ENCODE measurements at places on chromosomes 6 and 20.

DNA sequence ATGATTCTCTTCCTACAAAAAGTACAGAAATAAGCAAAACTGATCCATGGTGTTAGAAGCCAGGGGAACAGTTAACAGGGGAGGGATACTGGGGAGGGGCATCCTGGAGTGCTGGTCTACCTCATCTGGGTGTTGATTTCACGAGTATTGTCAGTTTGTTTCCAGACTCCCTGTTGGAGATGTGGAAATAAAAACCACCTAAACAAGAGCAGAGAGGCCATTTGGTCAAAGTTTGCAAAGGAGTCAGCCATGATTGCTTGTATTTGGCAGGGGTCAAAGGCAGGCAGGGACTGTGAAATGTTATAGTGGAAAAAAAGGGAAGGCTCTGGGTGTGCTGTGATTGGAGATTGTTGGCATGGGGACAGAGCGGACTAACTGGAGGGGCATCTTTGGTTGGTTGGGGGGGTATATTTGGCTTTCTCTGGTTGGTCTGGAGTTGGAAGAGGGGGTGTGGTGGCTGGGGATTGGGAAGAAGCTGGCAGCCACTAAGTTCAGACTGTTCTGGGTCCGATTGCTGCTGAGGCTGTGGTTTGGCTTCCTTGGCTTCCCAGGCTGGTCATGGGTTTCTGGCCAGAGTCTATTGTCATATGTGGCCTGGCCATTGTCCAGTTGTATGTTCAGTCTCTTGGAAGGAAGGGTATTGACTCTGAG is 14.9 kb upstream of the PANK2 start:
- DNase-seq, result no peak

DNA sequence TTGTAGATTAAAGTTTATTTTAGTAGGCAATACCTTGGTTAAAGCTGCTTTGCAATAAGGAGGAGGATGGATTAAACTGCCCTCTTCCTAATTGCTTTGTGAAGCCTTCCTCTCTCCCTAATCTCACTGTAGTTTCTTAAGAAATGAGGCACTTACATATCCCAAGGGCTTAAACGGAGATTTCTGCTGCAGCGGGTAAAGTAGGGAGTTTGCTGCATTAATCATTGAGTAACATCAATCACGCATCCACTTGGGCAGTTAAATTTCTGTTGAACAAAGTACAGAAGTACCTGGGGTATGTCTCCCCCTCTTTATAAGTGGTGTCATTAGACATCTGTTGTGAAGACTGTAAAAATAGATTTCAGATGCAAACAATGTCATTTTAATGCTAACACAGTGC is 29.5 kb upstream of the ARID1B start:
- no peak for DNase-seq

GRCh38 chr20:38804682-38805501 is 605 bp upstream of the PPP1R16B start:
- DNase-seq, result peak; percentile 96

DNA sequence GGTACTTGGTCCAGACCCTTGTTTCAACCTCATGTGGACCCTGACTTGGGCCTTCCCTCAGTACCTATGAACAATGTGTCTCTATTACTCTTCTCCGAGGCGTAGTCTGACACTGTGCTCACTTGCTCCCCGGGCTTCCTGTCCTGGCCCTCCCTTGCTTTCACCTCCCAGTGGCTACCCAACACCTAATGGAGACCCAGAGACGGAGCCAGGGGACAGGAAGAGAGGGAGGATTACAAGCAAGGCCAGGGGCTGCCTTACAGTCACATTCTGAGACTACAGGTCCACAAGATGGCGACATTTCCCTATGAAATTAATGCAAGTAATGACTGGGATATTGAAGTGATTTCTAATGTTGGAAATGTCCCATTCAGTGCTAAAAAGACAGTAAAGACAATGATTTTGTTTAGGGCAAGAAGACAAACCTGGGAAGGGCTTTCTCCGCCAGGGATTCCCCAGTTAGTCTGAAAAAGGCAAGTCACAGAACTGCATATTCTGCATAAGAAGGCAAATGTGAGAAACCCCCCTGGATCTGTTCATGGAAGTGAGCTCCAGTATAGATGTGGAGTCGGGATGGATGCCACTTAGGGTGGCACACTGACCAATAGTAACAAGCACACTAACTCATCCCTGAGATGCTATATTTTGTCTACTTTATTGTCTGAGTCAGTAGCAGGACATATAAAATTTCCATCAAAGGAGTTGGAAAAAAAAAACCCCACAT is 44.0 kb upstream of the ZBTB24 start:
- DNase-seq, result peak; percentile 44

DNA sequence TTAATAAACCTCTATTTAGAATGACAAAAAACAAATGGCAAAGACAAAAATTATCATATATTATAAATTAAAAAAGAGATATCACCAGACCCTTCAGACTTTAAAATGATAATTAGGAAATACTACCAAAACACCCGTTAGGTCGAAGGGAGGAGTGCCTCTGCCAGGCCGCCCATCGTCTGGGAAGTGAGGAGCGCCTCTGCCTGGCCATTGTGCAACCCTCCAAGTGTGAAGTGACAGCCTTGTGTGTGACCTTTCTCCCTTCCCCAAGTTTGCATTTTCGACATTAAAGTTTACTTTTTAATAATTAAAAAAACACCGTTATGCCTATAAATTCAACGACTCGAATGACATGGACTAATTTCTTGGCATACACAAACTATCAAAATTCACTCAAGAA is 64.5 kb upstream of the TASP1 start:
- DNase-seq, result no peak

GRCh38 chr6:156687789-156688619 is 89.2 kb upstream of the ARID1B start:
- peak; percentile 1 for DNase-seq

GRCh38 chr20:46999801-47000465 is 105.3 kb downstream of the EYA2 start:
- no peak for DNase-seq

GRCh38 chr6:100134297-100134696 is 140.3 kb upstream of the MCHR2 start:
- no peak for DNase-seq

- DNase-seq, result no peak
Observed at GRCh38 chr20:46014517-46015396, 6.0 kb downstream of the MMP9 start.

GRCh38 chr6:3471711-3472110 is 14.9 kb upstream of the SLC22A23 start:
- no peak for DNase-seq

GRCh38 chr6:55902796-55903195 is 27.4 kb upstream of the BMP5 start:
- no peak for DNase-seq

DNA sequence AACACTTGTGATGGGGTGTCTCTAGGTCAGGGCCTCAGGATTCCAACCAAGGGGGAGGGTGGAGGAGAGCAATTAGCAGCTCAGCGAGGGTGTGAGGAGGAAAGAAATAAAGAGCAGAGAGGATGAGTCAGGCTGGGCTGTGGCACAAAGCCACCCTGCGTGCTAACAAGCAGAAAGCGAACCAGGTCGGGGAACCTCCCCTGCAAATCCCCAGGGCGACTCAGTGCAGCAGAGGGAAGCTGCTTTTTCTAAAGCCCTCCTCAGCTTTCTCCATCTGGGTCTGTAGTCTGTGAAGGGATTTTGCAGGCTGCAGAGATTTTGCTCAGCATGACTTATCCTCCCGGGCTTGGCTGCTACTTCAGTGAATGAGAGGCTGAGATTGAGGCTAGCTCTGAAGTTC is 6.6 kb upstream of the SPO11 start:
- DNase-seq, result peak; percentile 92

DNA sequence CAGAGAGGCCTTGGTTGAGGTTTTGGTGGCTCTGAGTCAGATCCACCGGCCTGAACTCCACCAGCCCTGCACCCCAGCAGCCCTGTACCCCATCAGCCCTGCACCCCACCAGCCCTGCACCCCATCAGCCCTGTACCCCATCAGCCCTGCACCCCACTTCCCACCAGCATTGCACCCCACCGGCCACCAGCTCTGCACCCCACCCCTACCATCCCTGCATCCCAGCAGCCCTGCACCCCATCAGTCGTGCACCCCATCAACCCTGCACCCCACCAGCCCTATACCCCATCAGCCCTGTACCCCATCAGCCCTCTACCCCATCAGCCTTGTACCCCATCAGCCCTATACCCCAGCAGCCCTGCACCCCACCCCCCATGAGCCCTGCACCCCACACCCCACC is 14.3 kb upstream of the CHRNA4 start:
- no peak for DNase-seq

- no peak for DNase-seq
Observed at GRCh38 chr20:10172998-10173655, 45.5 kb upstream of the SNAP25 start.

- DNase-seq, result no peak
Observed at GRCh38 chr6:112947507-112947906, 600.4 kb downstream of the RFPL4B start.

DNA sequence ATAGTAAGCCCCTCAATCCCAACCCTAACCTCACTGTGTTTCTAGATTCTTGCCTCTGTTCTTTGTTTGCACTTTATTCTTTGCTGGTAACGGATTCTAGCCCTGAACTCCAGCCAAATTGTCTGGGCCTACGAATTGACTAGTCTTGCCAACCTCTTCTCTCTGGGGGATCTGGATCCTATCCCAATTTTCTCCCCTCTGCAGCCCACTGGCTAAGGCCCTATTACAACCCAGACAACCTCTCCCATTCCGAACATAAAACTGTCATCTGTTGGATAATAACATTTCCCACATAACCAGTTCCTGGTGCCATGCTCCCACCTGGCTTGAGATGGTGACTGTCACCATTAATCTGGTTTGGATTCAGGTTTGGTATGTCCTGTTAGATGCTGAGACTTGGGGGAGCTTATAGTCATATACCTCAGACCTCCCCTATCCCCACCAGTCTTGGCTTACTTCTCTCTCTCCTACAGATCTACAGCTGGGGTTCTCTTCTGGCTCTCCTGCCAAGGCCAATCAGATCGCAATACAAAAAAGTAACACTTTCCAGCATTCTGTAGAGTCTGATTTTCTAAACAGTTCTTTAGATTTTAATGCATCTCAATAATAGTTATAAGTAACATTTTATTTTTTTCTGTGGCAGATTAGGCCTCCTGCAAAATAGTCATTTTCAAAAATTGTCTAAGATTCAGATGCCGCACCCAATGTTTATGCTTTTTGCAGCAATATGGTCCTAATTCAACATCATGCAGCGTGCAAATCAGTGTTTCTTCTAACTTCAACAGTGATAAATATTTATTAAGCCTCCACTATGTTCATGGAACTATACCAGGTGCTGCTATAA is 29.8 kb upstream of the AHI1 start:
- no peak for DNase-seq

DNA sequence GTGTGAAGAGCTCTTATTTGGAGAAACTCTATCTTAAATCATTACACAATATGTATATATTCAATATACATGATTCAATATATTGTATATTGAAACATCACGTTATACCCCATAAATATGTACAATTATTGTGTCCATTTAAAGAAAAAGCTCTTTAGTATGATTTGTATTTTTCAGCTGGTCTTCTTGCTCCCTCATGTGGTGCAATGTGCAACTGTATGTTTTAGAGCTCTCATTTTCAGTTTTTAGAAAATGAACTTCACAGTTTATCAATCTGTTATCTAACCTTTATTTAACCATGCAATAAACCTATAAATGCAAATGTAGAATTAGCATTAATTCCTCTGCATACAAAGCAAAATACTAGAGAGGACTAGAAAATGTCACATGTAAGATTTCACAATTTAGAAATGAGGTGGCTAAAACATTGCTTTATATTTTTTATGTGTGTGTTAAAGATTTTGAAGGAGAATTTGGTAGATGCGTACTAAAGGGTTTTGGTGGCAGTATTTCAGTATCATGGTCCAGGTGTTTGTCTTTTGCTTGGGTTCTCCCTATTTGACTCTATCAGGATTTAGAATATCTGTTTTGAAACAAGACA is 167.1 kb downstream of the PHF3 start:
- no peak for DNase-seq
